Anterior cingulate cortex (tissue), 58 donors: ENCODE measurements at places on chromosomes 13 and 19.

DNA sequence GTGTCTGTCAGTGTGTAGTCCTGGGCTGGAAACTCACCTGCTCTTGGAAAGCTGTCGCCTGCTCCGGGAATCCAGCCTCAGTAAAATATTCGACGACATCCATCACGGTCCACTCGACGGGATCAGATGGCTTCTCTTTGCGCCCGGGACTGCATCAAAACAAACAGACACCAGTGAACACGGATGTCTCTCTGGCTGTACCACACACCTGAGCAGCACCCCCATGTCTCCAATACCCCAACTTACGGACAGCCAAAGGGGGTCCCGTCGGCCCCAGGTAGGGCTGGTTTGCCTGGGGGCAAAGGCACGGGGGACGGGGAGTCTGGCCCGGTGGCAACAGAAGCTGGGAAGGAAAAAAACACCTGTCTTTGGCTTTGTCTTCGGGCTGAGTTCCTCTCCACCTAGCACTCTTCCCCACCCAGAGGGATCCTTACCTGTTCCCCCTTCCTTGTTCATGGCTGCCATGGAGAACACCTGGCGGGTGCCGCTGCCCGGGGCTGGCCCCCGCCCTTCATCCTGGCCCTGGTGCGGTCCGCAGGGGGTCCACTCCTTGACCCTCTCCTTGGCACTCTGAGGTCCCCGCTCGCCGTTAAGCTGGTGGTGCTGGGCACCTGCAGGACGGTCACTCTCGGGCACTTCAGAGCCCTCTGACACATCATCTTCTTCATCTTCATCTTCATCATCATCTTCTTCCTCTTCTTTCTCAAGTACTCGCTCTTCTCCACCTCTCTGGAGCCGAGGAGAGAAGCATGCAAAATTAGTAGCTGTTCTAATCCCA lies 1.7 kb downstream of the SAMD1 start:
- no peak for DNase-seq

- peak; percentile 68 for DNase-seq
These were observed 2.3 kb downstream of the NCCRP1 start for GRCh38 chr19:39199025-39199424.

- no peak for DNase-seq
These were observed 197.7 kb upstream of the RNF113B start for GRCh38 chr13:98374750-98375149.

- no peak for DNase-seq
These were observed 11.3 kb upstream of the TNFRSF19 start for GRCh38 chr13:23558675-23559536.

DNA sequence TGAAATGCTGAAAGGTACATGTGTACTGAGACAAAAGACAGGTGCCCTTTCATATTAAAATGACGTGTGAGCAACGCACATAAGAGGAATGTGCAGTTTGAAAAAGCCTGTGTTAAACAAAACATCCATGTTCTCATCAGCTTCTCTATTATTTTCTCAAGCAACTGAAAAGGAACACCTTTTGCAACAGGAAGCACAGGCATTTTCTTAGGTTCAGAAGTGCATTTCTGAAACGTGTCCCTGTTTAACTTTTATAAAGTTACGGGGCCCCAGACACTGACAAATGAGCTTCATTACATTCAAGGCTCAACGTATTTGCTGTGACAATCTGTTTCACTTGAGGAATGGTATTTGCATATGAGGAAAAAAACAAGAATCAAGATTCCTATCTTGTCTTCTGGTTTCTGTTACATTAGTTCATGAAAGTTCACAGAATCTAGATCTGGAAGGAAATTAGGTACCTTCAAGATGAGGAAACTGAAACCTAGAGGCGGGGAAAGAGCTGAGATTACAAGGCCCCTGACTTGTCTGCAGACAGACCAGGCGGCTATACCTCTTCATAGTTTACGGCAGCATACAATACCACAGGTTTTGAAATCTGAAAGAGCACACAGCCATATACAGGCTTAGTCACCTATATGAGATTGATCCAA lies 431.7 kb downstream of the KLF12 start:
- no peak for DNase-seq

DNA sequence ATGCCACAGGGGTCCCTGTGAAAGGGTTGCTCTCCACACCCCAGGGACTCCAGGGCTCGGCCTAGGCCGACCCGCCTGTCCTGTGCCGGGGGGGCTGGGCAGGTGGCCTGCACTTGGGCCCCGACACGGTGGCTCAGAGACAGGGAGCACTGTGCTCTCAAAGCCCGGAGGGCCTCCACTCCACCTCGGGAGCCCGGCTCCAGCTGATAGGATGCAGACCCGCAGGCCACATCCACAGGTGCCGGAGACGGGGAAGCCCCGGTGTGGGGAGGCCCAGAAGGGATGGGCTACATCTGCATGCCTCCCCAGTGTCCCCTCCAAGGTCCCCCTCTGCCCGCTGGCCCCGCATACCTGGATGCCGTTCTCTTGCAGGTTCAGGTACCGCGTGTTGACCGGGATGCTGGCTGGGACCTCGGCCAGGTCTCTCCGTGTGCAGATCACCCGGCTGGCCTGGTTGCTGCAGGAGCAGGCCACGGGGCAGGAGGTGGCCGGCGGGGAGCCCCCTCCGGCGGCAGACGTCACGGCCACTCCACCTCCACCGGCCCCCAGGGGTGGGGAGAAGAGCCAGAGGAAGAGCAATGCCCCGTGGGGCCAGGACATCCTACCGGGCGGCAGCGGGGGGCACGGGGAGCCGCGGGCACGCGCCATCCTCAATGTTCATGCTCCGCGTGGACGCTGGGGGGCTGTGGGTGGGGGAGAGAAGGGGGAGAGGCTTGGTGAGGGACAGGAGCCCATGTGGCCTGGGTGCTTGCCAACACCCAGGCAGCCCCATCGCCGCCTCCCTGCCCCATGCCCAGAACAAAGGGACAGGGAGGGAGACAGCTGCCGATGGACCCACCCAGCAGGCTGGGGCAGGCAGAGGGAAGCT lies 19.8 kb downstream of the LRRC4B start:
- DNase-seq = peak; percentile 77

- no peak for DNase-seq
These were observed 143.5 kb upstream of the UBL3 start for GRCh38 chr13:29993716-29994488.

- no peak for DNase-seq
These were observed 351.2 kb downstream of the DNAJC15 start for GRCh38 chr13:43374621-43375020.

DNA sequence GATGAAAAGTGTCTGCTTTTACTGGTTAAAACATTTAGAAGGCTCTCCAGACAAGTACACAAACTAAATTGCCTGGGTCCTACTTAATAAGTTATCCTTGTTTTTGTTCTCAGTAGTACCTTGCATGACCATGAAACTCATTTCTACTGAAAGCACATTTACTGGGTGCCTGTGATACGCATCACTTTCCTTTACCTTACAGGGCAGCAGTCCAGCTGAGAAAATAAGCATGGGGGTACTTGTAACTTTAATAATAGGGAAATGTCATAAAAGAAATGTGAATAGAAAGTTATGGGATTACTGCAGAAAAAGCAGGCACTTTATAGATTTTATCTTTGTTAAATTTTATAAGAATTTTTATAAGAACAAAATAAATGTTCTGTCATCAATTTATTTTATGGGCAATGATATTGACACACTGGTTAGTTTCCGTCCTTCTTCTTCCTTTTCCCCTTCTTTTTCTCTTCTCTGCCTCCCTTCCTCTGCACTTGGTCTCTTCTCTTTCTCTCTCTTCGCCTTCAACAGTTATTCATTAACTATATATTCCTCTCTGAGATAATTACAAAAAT lies 107.3 kb upstream of the AKAP11 start:
- no peak for DNase-seq

GRCh38 chr13:73991384-73991783 lies 142.8 kb downstream of the KLF12 start:
- DNase-seq = no peak

- no peak for DNase-seq
These were observed 402 bp downstream of the ZSWIM9 start for GRCh38 chr19:48170817-48171347.

DNA sequence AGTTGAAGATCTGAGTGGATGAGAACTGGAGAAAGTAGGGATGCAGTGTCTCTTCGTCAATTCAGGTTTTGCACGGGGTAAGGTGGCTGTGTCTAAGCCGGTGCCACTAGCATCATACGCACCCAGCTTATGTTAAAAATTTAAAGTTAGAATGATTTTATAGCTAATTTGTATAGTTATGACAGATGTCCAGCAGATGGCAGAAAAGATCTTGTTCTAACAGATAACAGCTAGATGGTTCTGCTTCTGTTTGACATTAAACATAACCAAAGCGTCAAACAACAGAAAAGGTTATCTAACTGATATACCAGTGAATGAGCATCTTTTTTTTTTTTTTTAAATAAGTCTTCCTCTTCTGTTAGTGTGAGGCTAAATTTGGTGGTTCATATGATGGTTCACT lies 18.8 kb upstream of the EDDM13 start:
- DNase-seq = no peak

- DNase-seq = no peak
These were observed 21.7 kb upstream of the SLC25A30 start for GRCh38 chr13:45439781-45440462.

DNA sequence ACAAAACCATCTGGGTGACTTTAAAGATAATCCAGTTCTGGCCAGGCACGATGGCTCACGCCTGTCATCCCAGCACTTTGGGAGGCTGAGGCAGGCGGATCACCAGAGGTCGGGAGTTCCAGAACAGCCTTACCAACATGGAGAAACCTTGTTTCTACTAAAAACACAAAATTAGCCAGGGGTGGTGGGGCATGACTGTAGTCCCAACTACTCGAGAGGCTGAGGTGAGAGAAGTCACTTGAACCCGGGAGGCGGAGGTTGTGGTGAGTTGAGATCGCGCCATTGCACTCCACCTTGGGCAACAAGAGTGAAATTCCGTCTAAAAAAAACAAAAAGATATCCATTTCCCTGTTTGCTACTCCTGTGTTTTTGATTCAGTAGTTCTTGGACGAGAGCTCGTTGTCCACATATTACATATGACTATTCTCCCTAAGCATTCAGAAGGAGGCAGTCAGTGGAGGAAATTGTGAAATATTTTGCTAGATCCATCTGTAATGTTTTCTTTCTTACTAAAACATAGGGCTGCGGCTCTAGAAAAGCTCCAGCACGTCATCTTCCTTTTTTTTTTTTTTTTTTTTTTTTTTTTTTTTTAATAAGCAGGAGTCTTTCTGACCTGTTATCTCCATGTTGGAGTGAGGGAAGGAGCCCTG lies 33.6 kb downstream of the ZNF701 start:
- DNase-seq = no peak

GRCh38 chr13:96844195-96844594 lies 150.1 kb downstream of the OXGR1 start:
- DNase-seq = no peak
